Activated CD4-positive, alpha-beta T cell treated with anti-CD3 and anti-CD28 coated beads, Interleukin-2, amount 10 ng/mL, durations not matched to agents 7 days and 5 days (primary cell): ENCODE measurements at places on chromosomes 1 and 21. TPM values are rescaled to one million over a fixed set of nuclear protein-coding genes. Genes with fewer than 3 reads are reported as not detected.

DNA sequence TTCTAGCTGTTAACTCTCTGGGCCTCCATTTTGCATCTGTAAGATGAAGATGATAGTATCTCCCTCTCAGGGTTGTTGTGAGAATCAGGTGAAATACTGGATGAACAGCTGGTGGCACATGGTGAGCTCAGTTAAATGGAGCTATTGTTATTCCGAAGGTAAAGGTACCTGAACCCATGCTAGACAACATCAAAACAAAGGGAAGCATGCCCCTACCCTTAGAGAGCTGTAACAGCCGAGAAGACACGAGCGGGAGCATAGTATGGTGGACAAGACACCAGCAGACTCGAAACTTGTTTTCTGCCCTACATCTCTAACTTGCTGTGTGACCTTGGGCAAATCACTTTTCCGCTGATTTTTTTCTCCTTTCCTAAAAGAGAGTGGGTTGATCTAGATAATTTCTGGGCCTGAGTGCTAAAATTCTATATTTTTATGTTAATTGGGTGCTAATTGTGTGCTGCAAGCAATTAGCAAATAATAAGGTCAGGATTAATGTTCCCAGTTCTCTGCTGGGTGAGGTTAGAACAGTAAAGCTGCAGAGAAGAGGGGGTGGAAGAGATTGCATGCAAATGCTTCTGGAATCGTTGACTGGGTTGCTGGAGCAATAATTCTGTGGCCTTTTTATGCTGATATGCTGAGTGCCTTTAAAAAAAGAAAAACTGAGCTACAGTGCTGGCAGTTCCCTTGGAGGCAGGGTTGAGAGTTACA is 10.8 kb downstream of the TMEM200B start:
- no peaks in the 10 kb centered on the region for H3K27me3 ChIP-seq
- peaks cover 60% of the 10 kb centered on the region for H3K36me3 ChIP-seq
- H3K27ac ChIP-seq, result no peak overlapping the region
- DNase-seq, result no peak
- no peak overlapping the region for H3K4me3 ChIP-seq
- no peaks in the 10 kb centered on the region for H3K4me1 ChIP-seq

DNA sequence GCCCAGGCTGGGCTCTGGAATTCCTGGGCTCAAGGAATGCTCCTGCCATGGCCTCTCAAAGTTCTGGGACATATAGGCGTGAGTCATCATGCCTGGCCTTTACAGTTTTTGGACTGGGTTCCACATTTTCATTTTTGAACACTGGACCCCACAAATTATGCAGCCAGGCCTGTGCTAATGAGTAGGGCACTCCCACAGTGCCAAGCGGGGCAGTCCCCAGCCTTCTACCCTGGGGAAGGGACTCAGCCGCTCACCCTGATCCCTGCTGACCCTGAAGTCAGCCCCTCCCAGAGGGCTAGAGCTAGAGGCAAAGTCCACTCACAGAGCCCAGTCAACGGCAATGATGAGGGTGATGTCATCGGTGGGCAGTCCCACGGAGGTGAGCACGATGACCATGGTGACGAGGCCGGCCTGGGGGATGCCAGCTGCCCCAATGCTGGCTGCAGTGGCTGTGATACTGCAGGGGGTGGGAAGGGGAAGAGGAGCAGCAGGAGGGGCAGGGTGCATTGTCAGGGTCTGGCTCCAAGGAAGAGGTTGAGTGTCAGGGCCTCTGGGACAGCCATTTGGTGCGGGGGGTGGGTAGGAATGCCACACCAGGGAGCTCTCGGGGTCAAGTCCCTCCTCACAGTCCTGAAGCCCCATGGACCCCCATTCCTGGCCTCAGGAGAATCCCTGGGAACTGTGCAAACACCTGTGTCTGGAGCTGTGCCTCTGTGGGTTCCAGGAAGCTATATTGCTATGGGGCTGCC is 27.6 kb downstream of the PODN start:
- no peaks in the 10 kb centered on the region for H3K36me3 ChIP-seq
- no peak overlapping the region for H3K4me3 ChIP-seq
- no peak for DNase-seq
- H3K4me1 ChIP-seq, result no peaks in the 10 kb centered on the region
- H3K27me3 ChIP-seq, result no peaks in the 10 kb centered on the region

DNA sequence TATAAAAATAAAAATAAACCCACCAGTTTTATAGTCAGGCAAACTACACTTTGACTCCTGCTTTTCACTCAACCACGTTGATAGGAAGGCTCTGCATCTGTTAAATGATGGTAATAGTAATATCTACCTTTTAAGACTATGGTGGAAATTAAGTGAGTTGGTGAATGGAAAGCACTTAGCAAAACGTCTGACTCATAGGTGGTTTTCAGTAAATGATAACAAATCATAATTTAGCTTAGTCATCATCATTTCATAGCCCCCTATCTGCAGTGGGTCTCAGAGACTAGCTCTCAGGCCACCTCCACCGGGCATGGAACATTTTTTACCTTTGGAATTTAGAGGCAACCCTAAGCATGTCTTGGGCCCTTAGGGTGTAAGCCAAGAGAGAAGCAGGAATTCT is 160.0 kb downstream of the PDE4B start:
- peaks cover 3% of the 10 kb centered on the region for H3K27me3 ChIP-seq
- H3K4me3 ChIP-seq, result no peak overlapping the region
- DNase-seq, result no peak
- no peaks in the 10 kb centered on the region for H3K4me1 ChIP-seq

DNA sequence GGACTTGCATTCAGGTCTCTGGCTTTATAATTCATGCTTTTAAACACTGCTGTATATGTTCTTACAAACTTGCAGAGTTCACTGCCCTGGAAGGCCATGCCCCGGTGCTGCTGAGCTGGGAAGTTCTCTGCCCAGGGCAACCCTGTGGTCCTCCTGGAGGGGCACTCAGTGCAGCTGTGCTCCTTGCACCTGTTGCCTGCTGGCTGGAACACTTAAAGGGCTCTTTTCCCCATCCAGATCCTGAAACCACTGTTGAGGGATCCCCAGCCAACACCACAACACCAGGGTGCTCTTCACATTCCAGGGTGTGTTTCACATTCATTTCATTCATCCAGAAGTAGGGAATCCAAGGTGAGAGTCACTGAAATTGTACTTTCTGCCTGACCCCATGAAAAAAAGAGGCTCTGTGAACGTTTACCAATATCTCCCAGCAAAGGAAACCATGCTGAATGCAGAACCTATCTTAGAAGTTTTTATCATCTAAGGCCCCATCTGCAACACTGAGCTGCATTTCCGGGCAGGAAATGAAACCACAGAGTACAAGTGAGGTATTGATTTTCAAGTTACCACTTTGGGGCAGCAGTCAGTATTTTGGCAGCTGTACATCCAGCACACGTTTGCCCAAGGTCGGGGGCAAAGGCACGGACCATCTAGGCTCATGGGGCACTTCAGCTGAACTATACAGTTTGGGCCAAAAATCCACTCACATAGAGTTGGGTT is 16.4 kb upstream of the KIAA0040 start:
- peak; percentile 82 for DNase-seq
- H3K27ac ChIP-seq, result peak overlapping the region; percentile 97
- H3K36me3 ChIP-seq, result peaks cover 10% of the 10 kb centered on the region

GRCh38 chr1:232608427-232608826 is 21.5 kb downstream of the SIPA1L2 start:
- no peak for DNase-seq
- no peaks in the 10 kb centered on the region for H3K27me3 ChIP-seq
- peaks cover 11% of the 10 kb centered on the region for H3K4me1 ChIP-seq
- H3K4me3 ChIP-seq, result no peak overlapping the region
- no peak overlapping the region for H3K27ac ChIP-seq

DNA sequence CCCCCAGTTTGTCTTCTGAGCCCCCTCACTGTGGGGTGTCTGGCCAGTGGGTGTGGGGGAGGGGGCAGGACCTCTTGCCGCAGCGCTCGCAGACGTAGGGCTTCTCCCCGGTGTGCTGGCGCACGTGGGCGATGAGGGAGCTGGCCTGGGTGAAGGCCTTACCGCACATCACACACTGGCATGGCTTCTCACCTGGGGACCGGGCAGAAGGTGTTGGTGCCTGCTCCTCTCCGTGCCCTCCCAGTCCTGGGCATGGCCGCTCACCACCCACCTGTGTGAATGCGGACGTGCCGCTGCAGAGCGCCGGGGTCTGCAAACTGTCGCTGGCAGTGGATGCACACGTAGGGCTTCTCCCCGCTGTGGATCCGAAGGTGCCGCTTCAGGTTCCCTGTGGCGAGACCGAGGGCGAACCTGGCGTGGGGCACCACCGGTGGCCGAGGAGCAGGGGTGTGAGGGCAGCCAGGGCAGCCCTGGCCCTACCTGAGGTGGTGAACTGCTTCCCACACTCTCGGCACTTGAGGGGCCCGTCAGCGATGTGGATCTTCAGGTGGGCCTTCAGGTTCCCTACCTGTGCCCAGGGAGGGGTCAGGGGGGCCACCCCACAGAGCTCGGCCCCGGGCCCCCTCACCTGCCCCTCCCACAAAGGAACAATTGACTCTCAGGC is 32.4 kb downstream of the ZBTB17 start:
- peaks cover 39% of the 10 kb centered on the region for H3K36me3 ChIP-seq
- no peak overlapping the region for H3K4me3 ChIP-seq
- H3K27me3 ChIP-seq, result no peaks in the 10 kb centered on the region
- peaks cover 8% of the 10 kb centered on the region for H3K4me1 ChIP-seq

DNA sequence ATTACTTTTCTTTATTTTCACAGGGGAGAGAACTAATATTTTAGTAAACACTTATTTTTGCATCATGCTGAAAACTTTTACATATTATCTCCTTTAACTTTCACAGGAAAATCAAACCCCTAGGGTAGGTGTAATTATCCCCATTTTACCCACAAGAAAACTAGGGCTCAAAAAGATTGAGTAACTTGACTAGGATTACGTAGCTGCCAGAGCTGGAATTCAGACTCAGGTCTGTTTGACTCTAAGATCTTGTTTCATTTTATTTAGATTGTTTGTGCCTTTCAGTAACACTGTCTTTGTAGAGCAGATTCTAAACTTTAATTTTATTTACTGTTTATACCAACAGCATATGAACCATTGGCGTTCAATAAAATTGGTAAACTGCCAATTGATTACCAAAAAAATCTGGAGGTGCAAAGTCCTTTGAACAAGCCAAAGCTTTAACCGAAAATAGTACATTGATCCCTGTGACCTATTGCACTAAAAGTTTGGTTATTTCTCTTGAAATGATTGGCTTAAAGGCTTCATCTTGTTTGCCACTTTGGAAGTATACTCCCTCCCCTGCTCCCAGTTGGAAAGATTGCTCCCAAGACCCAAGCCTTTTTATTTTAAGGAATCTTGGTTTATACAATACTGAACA is 71.0 kb upstream of the WDR26 start:
- H3K27me3 ChIP-seq, result no peaks in the 10 kb centered on the region
- H3K36me3 ChIP-seq, result peaks cover 3% of the 10 kb centered on the region
- peaks cover 52% of the 10 kb centered on the region for H3K4me1 ChIP-seq
- H3K4me3 ChIP-seq, result no peak overlapping the region
- no peak for DNase-seq

DNA sequence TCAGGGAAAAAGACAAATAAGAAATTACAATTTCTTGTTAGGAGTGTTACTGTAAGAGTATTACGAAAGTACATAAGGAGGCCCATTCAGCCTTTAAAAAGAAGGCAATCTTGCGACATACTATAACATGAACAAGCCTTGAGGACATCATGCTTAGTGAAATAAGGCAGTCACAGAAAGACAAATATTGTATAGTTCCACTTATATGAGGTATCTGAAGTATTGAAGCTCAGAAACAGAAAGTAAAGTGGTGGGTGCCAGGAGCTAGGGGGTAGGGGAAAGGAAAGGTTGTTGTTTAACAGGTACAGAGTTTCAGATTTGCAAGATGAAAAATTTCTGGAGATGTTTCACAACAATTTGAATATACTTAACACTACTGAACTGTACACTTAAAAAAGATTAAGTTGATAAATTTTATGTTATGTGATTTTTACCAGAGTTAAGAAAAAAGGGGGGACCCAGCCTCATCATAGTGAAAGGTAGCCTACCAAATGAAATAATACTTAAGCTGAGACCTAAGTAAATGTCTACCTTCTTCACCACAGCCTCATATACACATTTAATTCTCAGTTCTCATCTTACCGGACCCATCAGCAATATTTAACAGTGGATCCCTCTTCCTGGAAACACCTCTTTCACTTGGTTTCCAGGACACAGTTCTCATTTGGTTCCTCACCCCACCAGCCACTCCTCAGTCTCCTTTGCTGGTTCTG is 19.5 kb downstream of the USP24 start:
- no peaks in the 10 kb centered on the region for H3K27me3 ChIP-seq
- H3K4me1 ChIP-seq, result peaks cover 51% of the 10 kb centered on the region
- DNase-seq, result no peak
- no peak overlapping the region for H3K4me3 ChIP-seq

- H3K27me3 ChIP-seq, result no peaks in the 10 kb centered on the region
- H3K27ac ChIP-seq, result no peak overlapping the region
- no peak for DNase-seq
- H3K36me3 ChIP-seq, result no peaks in the 10 kb centered on the region
- H3K4me3 ChIP-seq, result no peak overlapping the region
- H3K4me1 ChIP-seq, result no peaks in the 10 kb centered on the region
These were observed 19.0 kb upstream of the RBM15 start for GRCh38 chr1:110320168-110320518.

The AGBL4 gene
- not detected for total RNA-seq

DNA sequence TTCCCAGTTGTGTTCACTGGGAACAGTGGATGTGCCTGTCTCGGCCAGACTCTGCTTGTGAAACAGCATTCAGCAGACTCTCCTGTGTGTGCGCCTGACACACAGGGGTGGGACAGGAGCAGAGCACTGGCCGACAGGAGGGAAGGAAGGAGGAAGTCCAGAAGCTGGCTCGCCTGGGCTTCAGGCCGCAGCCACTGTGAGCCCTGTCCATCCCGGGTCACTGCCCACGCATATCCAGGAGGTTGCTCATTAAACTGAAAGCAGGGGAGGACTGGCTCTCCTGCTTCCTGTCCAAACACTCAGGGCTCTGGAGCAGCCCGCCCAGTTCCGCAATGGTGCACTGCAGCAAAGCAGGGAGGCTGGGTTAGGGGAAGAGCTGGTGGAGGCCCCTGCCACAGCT is 218.7 kb upstream of the VAMP3 start:
- DNase-seq, result no peak
- H3K27me3 ChIP-seq, result peaks cover 5% of the 10 kb centered on the region
- H3K36me3 ChIP-seq, result no peaks in the 10 kb centered on the region
- no peak overlapping the region for H3K27ac ChIP-seq
- no peak overlapping the region for H3K4me3 ChIP-seq
- H3K4me1 ChIP-seq, result peaks cover 9% of the 10 kb centered on the region
